ENCODE measurements at places on chromosomes 2 and 18. TPM values are rescaled to one million over a fixed set of nuclear protein-coding genes. Genes with fewer than 3 reads are reported as not detected.

- no peak overlapping the region for H3K4me3 ChIP-seq
- H3K27me3 ChIP-seq = no peaks in the 10 kb centered on the region
- peaks cover 44% of the 10 kb centered on the region for H3K4me1 ChIP-seq
- no peak for DNase-seq
- no peaks in the 10 kb centered on the region for H3K36me3 ChIP-seq
- H3K27ac ChIP-seq = peak overlapping the region; percentile 8
These were observed 107.8 kb upstream of the ZNF521 start for GRCh38 chr18:25459814-25460213.

- H3K4me1 ChIP-seq = peaks cover 3% of the 10 kb centered on the region
- H3K4me3 ChIP-seq = no peak overlapping the region
- H3K27ac ChIP-seq = no peak overlapping the region
- H3K27me3 ChIP-seq = peaks cover 3% of the 10 kb centered on the region
These were observed 61.0 kb upstream of the EPB41L3 start for GRCh38 chr18:5604778-5605177.

DNA sequence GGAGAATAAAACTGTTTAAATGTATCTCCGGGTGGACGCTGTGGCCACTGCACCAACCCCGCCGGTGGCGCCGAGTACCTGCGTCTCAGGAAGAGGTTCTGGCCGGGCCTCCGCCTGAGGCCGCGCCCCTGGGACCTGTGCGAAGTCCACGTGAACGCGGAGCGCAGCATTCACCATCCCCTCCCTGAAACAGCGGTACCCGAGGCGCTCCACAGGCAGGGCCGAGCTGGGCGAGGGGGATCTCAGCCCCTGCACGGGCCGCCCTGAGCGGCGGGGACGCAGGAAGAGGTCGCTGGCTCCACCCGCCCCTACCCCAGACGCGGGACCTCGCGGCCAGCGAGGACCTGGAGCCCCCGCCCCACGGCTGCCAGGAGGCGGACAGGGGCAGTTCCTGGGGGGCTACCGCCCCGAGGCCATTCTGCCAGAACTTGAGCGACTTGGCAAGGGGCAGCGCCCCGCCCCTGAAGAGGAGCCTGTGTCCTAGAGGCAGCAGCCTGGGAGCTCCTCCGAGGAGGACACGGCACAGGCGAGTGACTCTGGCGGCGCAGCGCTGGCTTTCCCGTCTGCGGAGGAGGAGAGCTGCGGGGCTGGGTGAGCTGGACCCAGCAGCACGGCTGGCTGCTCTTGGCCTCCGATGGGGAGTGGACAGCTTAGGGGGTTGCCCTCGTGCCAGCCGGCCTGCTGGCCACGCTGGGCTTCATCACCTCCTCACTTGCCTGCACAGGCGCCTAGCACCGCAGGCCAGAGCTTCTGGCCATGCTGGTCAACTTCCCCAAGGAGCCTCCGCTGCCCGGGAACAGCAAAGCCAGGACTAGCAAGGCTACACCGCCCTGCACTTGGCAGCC lies 9.7 kb upstream of the TEKT4 start:
- DNase-seq = peak; percentile 94
- H3K4me1 ChIP-seq = no peaks in the 10 kb centered on the region
- no peak overlapping the region for H3K4me3 ChIP-seq

DNA sequence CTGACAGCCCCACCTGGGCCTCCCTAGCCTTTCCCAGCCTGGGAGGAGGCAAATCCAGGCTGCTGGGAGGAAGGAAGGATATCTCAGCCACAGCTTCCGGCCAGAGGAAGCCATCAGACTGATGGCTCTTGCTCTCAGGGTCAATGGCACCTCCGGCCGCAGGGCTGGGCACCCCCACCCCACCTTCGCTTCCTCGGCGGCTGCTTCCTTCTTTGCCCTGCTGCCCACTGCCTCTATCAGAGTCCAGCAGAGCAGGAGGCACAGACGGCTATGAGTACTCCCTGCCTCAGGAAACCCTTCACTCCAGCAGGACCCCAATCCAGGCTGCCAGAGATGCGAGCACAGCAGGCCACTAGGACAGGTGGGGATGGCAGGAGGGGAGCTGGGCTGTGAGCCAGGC lies 3.3 kb downstream of the SEMA4C start:
- peak overlapping the region; percentile 36 for H3K27ac ChIP-seq
- no peaks in the 10 kb centered on the region for H3K27me3 ChIP-seq
- peaks cover 18% of the 10 kb centered on the region for H3K4me1 ChIP-seq

DNA sequence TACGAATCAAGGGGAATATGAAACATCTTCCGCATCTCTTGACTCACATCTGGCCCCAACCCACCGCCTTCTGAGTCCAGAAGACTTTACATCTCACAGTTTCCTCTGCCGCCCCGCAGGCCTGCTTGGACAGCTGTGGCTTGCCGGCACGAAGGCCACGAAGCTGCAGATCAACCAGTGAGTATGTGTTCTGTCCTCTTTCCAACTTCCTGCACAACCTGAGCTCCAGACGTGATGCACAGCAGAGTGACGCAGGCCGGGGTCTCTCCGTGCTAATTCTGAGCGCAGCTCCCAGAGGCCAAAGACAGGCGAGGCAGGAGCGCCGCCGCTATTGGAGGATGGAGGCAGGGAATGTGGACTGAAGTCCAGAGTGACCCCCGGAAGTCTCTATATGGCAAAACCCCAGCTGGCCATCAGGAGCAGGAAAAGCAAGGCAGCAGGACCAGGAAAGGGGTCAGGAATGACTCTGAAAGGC lies 93.5 kb downstream of the ZCCHC2 start:
- no peak overlapping the region for H3K27ac ChIP-seq
- no peaks in the 10 kb centered on the region for H3K36me3 ChIP-seq
- no peak for DNase-seq

DNA sequence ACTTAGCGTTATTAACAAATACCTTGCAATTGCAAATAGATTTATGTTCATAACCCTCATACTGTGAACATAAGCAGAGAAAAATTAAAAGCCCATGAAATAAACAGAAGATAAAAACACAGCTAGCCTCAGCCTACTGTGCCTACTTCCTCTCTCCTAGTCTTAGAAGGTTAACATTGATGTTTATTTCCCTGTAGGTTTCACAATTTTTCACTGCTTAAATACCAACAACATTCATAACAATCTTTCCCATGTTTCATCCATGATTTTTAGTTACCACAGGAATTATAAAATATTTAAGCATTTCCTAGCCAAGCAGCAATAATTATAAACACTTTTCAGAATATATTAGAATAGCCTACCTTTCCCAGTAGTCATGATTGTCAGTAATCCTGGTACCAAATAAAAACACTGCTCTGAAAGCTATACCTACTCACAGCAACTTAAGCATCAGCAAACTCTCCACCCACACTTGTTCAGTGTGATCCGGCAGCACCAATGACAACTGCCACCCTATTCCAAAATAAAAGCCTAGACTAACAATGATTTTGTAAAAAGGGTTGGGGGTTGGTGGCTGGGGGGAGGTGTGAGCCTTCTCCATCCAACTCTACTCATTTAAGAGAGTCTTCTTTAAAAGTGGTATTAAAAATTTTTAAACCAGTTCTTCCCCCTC lies 40.6 kb upstream of the RNU4ATAC start:
- peaks cover 23% of the 10 kb centered on the region for H3K4me1 ChIP-seq
- DNase-seq = no peak
- no peaks in the 10 kb centered on the region for H3K27me3 ChIP-seq
- peaks cover 3% of the 10 kb centered on the region for H3K36me3 ChIP-seq
- peak overlapping the region; percentile 36 for H3K27ac ChIP-seq
- no peak overlapping the region for H3K4me3 ChIP-seq

GRCh38 chr2:215594766-215595165 lies 158.9 kb upstream of the FN1 start:
- H3K4me3 ChIP-seq = no peak overlapping the region
- no peak overlapping the region for H3K27ac ChIP-seq
- H3K27me3 ChIP-seq = no peaks in the 10 kb centered on the region
- no peak for DNase-seq
- no peaks in the 10 kb centered on the region for H3K36me3 ChIP-seq

DNA sequence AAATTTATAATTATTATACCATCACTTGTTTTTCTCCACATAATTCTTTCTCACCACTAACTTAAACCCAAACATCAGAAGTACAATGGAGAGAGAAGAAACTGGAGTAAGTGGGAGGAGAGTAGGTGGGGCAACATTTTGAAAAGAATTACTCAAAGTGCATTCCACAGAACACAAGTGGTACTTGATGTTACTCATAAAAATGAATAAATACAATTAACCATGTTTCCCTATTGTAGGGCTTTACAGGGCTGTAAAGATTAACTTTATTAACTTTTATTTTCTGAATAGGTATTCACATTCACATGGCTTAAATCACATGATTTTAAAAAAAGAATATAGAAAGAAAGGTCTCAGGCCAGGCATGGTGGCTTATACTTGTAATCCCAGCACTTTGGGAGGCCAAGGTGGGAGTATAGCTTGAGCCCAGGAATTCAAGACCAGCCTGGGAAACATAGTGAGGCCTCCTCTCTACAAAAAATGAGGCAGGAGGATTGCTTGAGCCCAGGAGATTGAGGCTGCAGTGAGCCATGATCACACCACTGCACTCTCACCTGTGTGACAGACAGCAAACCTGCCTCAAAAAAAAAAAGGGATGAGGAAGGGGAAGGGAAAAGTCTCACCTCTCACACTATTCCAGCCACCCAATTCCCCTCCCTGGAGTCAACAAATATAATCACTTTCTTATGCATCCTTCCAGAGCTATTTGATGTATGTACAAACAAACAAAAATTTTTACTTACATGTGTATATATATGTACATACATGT lies 47.1 kb downstream of the KCNG3 start:
- DNase-seq = no peak
- peaks cover 3% of the 10 kb centered on the region for H3K4me1 ChIP-seq
- H3K4me3 ChIP-seq = no peak overlapping the region
- no peak overlapping the region for H3K27ac ChIP-seq
- H3K36me3 ChIP-seq = peaks cover 1% of the 10 kb centered on the region

GRCh38 chr2:138503087-138503442 lies 1.5 kb downstream of the SPOPL start:
- no peak for DNase-seq
- peak overlapping the region; percentile 100 for H3K4me3 ChIP-seq
- no peaks in the 10 kb centered on the region for H3K27me3 ChIP-seq
- H3K36me3 ChIP-seq = peaks cover 1% of the 10 kb centered on the region

GRCh38 chr2:201797175-201797840 lies 9.0 kb upstream of the CDK15 start:
- H3K36me3 ChIP-seq = peaks cover 1% of the 10 kb centered on the region
- H3K4me1 ChIP-seq = peaks cover 38% of the 10 kb centered on the region
- H3K4me3 ChIP-seq = peak overlapping the region; percentile 20
- peak overlapping the region; percentile 96 for H3K27ac ChIP-seq

GRCh38 chr2:109736177-109736827 lies 57.8 kb upstream of the RGPD5 start:
- no peaks in the 10 kb centered on the region for H3K4me1 ChIP-seq
- DNase-seq = no peak

- H3K27me3 ChIP-seq = no peaks in the 10 kb centered on the region
- no peak for DNase-seq
- peaks cover 29% of the 10 kb centered on the region for H3K4me1 ChIP-seq
- H3K36me3 ChIP-seq = peaks cover 11% of the 10 kb centered on the region
These were observed 50.3 kb downstream of the KANSL3 start for GRCh38 chr2:96587843-96588242.

- H3K36me3 ChIP-seq = no peaks in the 10 kb centered on the region
- DNase-seq = no peak
- H3K27me3 ChIP-seq = peaks cover 7% of the 10 kb centered on the region
- peaks cover 29% of the 10 kb centered on the region for H3K4me1 ChIP-seq
- peak overlapping the region; percentile 91 for H3K27ac ChIP-seq
- H3K4me3 ChIP-seq = peak overlapping the region; percentile 91
These were observed 2.0 kb downstream of the BCL11A start for GRCh38 chr2:60551240-60552077.

DNA sequence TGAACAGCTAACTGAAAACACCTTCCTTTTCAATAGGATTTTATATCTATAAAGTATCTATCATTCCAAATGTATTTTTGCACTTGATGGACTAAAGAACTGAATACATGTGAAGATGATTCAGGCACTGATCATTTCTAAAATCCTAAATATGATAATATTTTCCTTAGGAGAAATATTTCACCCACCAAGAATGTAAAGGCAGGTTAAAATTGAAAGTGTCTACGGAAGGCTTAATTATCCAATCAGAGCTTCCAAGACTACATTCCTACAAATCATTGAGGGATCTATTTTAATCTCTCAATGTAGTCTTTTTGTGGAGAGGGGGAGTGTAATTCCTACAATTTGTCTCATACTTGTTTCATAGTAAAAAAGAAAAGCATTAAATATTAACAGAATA lies 3.6 kb downstream of the GALNT3 start:
- DNase-seq = no peak
- H3K4me1 ChIP-seq = peaks cover 55% of the 10 kb centered on the region
- H3K36me3 ChIP-seq = no peaks in the 10 kb centered on the region
- H3K27me3 ChIP-seq = no peaks in the 10 kb centered on the region
- no peak overlapping the region for H3K4me3 ChIP-seq
- peak overlapping the region; percentile 57 for H3K27ac ChIP-seq

GRCh38 chr18:23635283-23636070 lies 27.2 kb downstream of the ANKRD29 start:
- no peak overlapping the region for H3K27ac ChIP-seq
- peaks cover 6% of the 10 kb centered on the region for H3K27me3 ChIP-seq
- no peak for DNase-seq
- H3K36me3 ChIP-seq = no peaks in the 10 kb centered on the region

DNA sequence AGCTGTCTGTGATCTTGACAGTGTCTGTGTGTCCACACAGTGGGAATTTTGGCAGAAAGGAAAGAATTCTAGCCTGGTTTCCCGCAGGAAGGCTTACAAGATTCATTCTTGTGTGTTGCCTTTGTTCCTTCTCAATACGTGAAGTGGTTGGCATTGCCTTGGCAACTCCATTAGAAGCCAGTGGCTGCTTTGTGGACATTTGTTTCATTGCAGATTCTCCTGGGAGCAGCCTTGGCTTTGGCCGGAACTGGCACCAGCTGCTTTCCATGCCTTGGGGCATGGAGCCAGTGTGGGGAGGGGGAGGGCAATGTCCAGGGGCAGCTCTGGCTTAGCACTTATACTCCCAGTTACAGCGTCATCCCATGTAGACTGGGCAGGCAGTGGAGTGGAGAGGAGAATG lies 39.4 kb downstream of the KIF5C start:
- H3K4me1 ChIP-seq = peaks cover 9% of the 10 kb centered on the region
- H3K27me3 ChIP-seq = no peaks in the 10 kb centered on the region
- no peak overlapping the region for H3K4me3 ChIP-seq
- peaks cover 10% of the 10 kb centered on the region for H3K36me3 ChIP-seq
- DNase-seq = no peak

- no peak overlapping the region for H3K4me3 ChIP-seq
- H3K27ac ChIP-seq = no peak overlapping the region
- H3K4me1 ChIP-seq = no peaks in the 10 kb centered on the region
- H3K36me3 ChIP-seq = peaks cover 2% of the 10 kb centered on the region
- peaks cover 3% of the 10 kb centered on the region for H3K27me3 ChIP-seq
- DNase-seq = no peak
These were observed 304.3 kb upstream of the PARD3B start for GRCh38 chr2:204240961-204241360.

GRCh38 chr2:46719487-46719886 lies 196.1 kb downstream of the MCFD2 start:
- DNase-seq = no peak
- no peaks in the 10 kb centered on the region for H3K27me3 ChIP-seq
- peaks cover 73% of the 10 kb centered on the region for H3K4me1 ChIP-seq
- H3K36me3 ChIP-seq = peaks cover 7% of the 10 kb centered on the region
- H3K4me3 ChIP-seq = no peak overlapping the region

- peaks cover 48% of the 10 kb centered on the region for H3K4me1 ChIP-seq
- no peaks in the 10 kb centered on the region for H3K27me3 ChIP-seq
- H3K36me3 ChIP-seq = no peaks in the 10 kb centered on the region
- no peak overlapping the region for H3K4me3 ChIP-seq
These were observed 15.4 kb upstream of the MRPL33 start for GRCh38 chr2:27756091-27756490.

The NAT8 gene
- not detected for total RNA-seq

The GLB1L gene
- total RNA-seq = 7.3 TPM

The MLPH gene
- total RNA-seq = 6.1 TPM

The IL18R1 gene
- 0.49 TPM for total RNA-seq

The C1GALT1C1L gene
- total RNA-seq = not detected

The CCL20 gene
- 0.45 TPM for total RNA-seq

The RAB12 gene
- total RNA-seq = 41.3 TPM

The APOB gene
- 0.23 TPM for total RNA-seq

The CCBE1 gene
- 1.8 TPM for total RNA-seq

Data from chondrocyte (in vitro differentiated cells).